ENCODE measurements at places on chromosomes 13 and 19.

DNA sequence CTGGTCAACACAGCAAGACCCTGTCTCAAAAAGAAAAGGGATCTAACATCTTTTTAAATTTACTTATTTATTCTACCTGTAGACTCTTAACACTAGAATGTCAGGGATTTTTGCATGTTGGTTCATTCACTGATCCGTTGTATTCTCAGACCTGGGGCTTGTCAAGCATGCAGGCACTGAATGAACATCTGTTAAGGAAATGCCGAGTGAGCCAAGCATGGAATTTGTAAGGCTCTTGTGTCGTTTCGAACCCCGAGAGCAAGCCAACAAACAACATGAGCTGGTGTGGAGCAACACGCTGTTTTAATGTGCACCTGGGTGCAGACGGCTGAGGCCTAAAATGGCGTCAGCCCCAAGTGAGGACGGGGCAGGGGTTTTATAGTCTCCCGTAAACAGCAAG lies 10.0 kb upstream of the OR1M1 start:
- no peak for DNase-seq
- H3K27me3 ChIP-seq, result no peaks in the 10 kb centered on the region
- no peak overlapping the region for H3K27ac ChIP-seq
- no peaks in the 10 kb centered on the region for H3K36me3 ChIP-seq

DNA sequence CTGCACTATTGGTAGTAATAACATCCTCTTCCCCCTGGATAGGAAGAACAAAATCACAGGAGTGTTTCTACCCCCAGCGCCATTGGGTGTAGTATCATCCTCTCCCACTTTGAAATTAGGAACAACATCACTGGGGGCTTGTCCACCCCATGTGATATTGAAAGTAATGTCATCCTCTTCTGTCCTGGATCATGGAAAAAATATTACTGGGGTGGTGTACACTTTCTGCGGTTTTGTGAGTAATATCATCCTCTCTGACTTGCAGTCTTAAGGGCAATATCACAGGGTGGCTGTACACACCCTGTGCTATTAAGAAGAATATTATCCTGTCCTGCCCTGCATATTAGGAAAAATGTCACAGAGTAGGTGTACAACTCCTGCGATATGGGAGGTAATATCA lies 4.9 kb upstream of the RGCC start:
- no peak overlapping the region for H3K27ac ChIP-seq
- no peak for DNase-seq
- H3K4me1 ChIP-seq, result peaks cover 13% of the 10 kb centered on the region

DNA sequence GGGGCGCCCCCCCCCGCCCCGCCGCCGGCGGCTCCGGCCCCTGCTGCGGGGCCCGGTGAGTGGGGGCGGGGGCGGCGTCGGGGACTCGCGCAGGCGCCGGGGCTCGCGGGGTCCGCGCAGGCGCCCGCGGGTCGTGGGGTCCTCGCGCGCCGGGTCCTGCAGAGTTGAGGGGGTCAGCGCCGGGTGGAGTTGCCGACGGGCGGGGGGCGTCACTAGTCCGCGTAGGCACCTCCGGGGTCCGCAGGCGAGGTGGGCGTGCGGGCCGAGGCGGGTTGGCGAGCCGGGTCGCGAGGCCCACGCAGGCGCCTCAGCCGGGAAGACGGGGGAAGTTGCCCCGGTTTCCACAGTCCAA lies 365 bp downstream of the PPP6R1 start:
- peaks cover 52% of the 10 kb centered on the region for H3K4me1 ChIP-seq
- peak overlapping the region; percentile 84 for H3K4me3 ChIP-seq
- H3K36me3 ChIP-seq, result peaks cover 23% of the 10 kb centered on the region
- no peak overlapping the region for H3K27ac ChIP-seq

GRCh38 chr13:67101730-67102467 lies 128.2 kb downstream of the PCDH9 start:
- H3K4me3 ChIP-seq, result no peak overlapping the region
- no peaks in the 10 kb centered on the region for H3K36me3 ChIP-seq
- no peak for DNase-seq

- no peak for DNase-seq
- H3K4me1 ChIP-seq, result no peaks in the 10 kb centered on the region
- no peaks in the 10 kb centered on the region for H3K27me3 ChIP-seq
- no peak overlapping the region for H3K27ac ChIP-seq
- no peaks in the 10 kb centered on the region for H3K36me3 ChIP-seq
These were observed 16.4 kb downstream of the EMP3 start for GRCh38 chr19:48341515-48342413.

DNA sequence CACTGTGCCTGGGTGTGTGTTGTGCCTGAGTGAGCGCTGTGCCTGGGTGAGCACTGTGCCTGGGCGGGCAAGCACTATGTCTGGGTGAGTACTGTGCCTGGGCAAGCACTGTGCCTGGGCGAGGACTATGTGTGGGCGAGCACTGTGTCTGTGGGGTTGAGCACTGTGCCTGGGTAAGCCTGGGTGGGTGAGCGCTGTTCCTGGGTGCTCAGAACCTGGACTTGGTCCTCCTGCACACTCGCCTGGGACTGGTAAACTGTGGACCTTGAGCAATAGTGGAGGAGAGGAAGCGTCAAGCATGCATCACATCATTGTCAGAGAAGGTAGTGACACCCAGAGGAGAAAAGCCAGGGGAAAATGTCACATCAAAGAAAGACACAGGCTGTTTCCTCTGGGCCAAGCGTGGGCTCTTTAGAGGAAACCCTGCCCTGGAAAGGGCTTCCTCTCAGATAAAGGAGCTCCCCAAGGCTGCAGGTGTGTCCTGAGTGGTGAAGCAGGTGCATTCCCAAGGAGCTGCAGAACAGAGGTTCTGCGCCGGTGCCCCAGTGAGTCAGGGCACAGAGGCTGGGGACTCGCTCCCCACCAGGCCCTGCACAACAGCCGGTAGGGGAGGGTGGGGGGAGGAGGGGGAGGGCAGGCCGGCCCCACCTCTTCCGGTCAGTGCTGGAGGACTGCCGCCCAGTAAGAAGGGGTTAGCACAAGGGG lies 141.2 kb downstream of the TEX29 start:
- H3K4me1 ChIP-seq, result no peaks in the 10 kb centered on the region
- DNase-seq, result no peak
- H3K4me3 ChIP-seq, result no peak overlapping the region
- peaks cover 18% of the 10 kb centered on the region for H3K27me3 ChIP-seq
- no peak overlapping the region for H3K27ac ChIP-seq

DNA sequence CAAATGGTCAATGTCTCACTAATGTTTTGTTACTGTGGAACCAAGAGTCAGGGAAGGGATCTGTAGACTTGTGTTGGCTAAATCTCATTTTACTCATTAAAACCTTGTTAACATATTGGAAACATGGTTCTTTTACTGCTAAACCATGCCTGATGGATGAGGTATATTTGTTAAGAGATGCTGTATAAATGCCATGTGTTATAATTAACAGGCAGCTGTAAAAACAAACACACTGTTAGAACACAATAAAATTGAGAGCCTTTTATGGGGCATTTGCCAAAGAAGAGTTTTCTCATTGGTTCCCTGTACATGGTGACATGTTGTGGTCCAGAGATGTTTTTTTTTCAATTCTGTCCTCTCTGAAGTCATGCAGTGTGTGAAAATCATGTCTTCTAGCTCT lies 121.9 kb downstream of the ESD start:
- H3K4me1 ChIP-seq, result peaks cover 24% of the 10 kb centered on the region
- H3K36me3 ChIP-seq, result peaks cover 12% of the 10 kb centered on the region
- H3K27me3 ChIP-seq, result no peaks in the 10 kb centered on the region
- no peak for DNase-seq
- H3K27ac ChIP-seq, result no peak overlapping the region

GRCh38 chr13:98389319-98389718 lies 187.6 kb downstream of the STK24 start:
- no peaks in the 10 kb centered on the region for H3K4me1 ChIP-seq
- DNase-seq, result no peak
- no peaks in the 10 kb centered on the region for H3K36me3 ChIP-seq
- H3K4me3 ChIP-seq, result no peak overlapping the region
- no peak overlapping the region for H3K27ac ChIP-seq
- H3K27me3 ChIP-seq, result peaks cover 8% of the 10 kb centered on the region

Measured in activated T-helper 1 cell treated with anti-CD3 and anti-CD28 coated beads, Interleukin-12 subunit alpha, Interleukin-12 subunit beta, Interleukin-2, Interleukin-4 antibody, amounts not matched to agents 30 ng/mL and 10 ng/mL and 1 ng/mL, durations not matched to agents 14 hours and 24 hours and 36 hours (primary cell).